ENCODE measurements at places on chromosomes 2 and 18.

- peak; percentile 57 for DNase-seq
Observed at GRCh38 chr18:8696749-8697211, 8.6 kb upstream of the MTCL1 start.

- DNase-seq, result no peak
Observed at GRCh38 chr2:239024226-239024625, 176.3 kb downstream of the TWIST2 start.

- DNase-seq, result peak; percentile 20
Observed at GRCh38 chr2:142841788-142842187, 35.7 kb upstream of the KYNU start.

GRCh38 chr2:14756122-14756541 is 123.6 kb downstream of the LRATD1 start:
- no peak for DNase-seq

DNA sequence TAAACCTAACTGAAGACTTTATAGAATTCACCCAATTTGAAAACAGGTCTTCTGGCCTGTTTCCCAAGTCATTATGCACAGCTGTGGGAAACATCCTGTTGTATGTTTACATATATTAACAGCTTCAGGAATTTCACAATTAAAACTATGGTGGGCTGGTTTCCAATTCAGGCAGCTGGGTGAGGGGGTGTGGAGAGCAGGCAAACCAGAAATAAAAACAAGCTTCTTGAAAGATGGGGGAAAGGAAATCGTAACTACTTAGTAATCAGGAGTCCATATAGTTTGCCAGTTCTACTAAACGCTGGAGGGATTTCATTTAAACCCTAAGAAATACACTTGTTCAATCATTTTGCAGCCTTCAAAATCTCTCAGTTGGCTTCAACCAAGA is 22.8 kb downstream of the ATP8B1 start:
- no peak for DNase-seq

- no peak for DNase-seq
Observed at GRCh38 chr18:23619388-23619881, 33.1 kb upstream of the NPC1 start.

DNA sequence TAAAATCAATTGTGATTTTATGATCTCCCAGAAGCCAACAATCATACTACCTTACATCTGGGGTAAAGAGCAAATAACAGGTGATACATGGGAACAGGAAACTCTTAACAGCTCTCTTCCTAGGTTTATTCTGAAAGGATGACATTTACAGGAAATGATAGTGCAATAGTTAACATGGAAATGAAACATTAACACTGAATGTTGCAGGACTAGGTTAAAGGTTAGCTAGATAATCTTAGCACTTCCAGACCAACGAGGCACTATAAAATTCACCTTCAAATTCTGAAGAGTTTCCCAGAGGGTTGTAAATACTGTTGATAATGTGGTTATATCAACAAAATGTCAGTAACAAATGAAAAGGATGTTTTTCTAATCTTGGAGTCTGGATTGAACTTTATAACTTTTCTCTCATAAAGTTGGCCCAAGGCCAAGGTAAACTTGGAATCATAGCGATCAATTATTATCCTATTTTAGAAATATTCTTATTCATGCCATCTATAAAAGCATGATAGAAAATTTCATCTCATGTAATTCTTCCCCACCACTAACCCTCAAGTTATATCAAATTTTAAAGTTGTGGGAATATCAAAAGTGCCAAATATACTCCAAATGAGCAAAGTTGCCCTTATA is 32.9 kb upstream of the GCG start:
- DNase-seq, result no peak

- DNase-seq, result no peak
Observed at GRCh38 chr2:204004912-204005311, 68.3 kb downstream of the ICOS start.

- no peak for DNase-seq
Observed at GRCh38 chr2:235909358-235909757, 258.8 kb downstream of the GBX2 start.

GRCh38 chr2:154600927-154601494 is 97.5 kb upstream of the KCNJ3 start:
- DNase-seq, result no peak

DNA sequence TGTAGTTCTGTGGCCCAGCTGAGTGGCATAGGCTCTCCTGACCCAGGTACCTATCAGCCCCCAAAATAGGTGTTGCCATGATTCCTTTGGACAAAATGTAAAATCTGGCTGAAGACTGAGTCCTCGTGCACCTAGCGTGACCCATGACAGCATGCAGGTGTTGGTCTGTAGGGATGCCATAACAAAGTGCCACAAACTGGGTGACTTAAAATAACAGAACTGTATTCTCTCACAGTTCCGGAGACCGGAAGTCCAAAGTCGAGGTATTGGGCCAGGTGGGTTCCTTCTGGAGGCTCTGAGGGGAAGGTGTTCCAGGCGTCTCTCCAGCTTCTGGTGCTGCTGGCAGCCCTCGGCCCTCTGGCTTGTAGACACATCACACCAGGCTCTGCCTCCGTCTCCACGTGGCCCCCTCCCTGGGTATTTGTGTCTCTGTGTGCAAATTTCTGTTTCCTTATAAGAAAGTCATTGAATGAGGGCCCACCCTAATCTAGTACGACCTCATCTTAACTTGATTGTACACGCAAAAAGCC is 34.5 kb downstream of the LRRFIP1 start:
- DNase-seq, result no peak

GRCh38 chr18:47791461-47791985 is 138.9 kb downstream of the SMAD2 start:
- DNase-seq, result no peak

DNA sequence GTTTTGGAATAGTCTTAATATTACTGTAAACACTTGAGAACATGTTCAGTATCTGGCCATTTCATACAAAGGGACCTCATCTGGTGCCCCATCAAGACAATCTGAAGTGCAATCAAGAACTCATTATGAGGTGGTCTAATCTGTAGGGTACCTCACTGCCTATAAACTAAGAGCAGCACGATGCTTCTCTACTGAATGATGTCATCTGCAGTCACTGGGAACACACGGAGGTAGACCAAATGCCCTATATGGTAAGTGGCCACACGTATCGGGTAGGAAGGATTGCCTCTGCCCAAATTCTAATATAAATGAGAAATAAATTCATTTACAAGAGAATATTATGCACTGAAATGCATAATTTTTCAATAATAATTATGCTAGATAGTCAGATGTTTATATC is 90.4 kb downstream of the SLC8A1 start:
- DNase-seq, result no peak

DNA sequence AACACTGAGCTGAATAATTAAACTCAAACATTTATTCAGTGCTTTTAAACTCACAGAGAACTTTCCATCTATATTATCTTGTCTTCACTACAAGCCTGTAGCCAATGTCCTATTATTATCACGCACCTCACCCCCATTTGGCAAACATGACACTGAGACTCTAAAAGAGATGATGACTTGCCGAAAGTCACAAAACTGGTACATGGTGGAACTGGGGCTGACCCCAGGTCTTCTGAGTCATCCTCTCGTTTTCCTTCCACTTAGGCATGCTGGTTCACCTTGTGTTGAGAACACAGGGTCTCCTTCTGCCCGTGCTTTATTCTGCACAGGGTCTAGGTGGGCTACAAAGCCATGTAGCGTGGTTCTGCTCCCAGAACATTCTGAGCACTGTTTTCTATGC is 230.0 kb upstream of the MGAT5 start:
- DNase-seq, result no peak

GRCh38 chr2:127541809-127542208 is 6.3 kb downstream of the MYO7B start:
- no peak for DNase-seq

- DNase-seq, result no peak
Observed at GRCh38 chr2:128779301-128780095, 460.8 kb upstream of the HS6ST1 start.

DNA sequence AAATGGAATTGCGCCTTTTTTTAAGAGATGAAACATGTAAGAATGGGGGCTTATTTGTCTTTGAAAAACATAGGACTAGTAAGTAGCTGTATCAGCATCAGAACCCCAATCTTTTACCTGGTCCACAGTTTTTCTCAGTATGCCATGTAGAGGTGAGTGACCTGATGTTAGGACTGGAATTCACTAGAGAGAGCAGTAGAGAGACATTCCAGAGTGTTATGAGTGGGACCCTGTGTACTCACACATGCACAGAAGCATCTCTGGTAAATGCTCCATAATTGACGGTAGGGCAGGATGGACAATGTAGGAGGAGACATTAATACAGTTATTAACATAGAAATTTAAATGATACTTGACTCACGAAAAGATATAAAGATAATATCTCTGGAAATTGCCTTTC is 1.4 kb upstream of the GALNT13 start:
- DNase-seq, result no peak

- DNase-seq, result no peak
Observed at GRCh38 chr18:7877609-7878008, 310.5 kb downstream of the PTPRM start.

All from brain microvascular endothelial cell (primary cell).